ENCODE measurements at places on chromosomes 7 and 10. TPM values are rescaled to one million over a fixed set of nuclear protein-coding genes. Genes with fewer than 3 reads are reported as not detected.

Gene SLC13A1
- not detected for total RNA-seq

Gene TMEM229A
- total RNA-seq = not detected

Gene OGDHL
- 0.35 TPM for total RNA-seq

Gene VWDE
- total RNA-seq = 4.6 TPM

Gene PNLIPRP2
- not detected for total RNA-seq

Gene EXOSC1
- total RNA-seq = 49.5 TPM

Gene MLXIPL
- not detected for total RNA-seq

Gene SEMA3E
- not detected for total RNA-seq

Gene CCDC172
- not detected for total RNA-seq

Gene RASSF4
- total RNA-seq = 1.2 TPM

Gene STAG3
- 20.2 TPM for total RNA-seq

Gene MMP21
- not detected for total RNA-seq

Gene INPP5A
- 6.6 TPM for total RNA-seq

Gene HOXA10
- total RNA-seq = not detected

Gene ZNF398
- total RNA-seq = 12.1 TPM

Gene PPP1R3C
- not detected for total RNA-seq

Gene GJD4
- total RNA-seq = not detected

Gene TFPI2
- 0.30 TPM for total RNA-seq

Gene SYNPO2L
- total RNA-seq = 0.06 TPM

Gene ADAMTS14
- total RNA-seq = 0.19 TPM

Gene FAM241B
- 2.9 TPM for total RNA-seq

Gene PKD2L1
- not detected for total RNA-seq

Gene EMX2
- not detected for total RNA-seq

Gene PRF1
- 433 TPM for total RNA-seq

Gene CCNJ
- 7.6 TPM for total RNA-seq

Gene SMKR1
- total RNA-seq = 5.3 TPM

Gene GALNT17
- not detected for total RNA-seq

Gene C10orf95
- 0.35 TPM for total RNA-seq

Gene LLCFC1
- not detected for total RNA-seq

Gene TFR2
- 11.1 TPM for total RNA-seq

Gene LRWD1
- total RNA-seq = 24.0 TPM

Gene PTN
- not detected for total RNA-seq

Gene OR2A12
- not detected for total RNA-seq

Gene MSS51
- 2.9 TPM for total RNA-seq

Gene SLIT1
- total RNA-seq = 0.59 TPM

Gene PRSS37
- total RNA-seq = not detected
